HEK293T (cell line): ENCODE measurements at places on chromosomes 6 and 20.

DNA sequence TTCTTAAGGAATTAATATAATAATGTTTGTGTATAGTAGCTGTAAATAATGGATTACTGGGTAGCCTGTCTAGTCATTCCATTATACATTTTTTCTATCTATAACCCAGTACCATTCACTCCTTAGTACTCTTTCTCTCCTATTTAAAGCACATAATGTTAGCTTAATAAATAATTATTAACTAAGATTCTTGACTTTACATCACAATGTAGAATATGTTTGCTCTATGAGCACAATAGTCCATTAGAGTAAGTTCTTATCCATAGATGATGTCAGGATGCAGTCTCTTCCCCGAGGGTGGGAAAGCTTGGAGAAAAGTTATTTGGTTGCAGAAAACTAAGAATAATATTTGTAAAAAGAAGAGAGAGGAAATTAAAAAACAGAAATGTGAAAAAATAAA is 226.4 kb upstream of the EYS start:
- no peak for DNase-seq

- DNase-seq, result no peak
Observed at GRCh38 chr20:17635332-17636244, 46.5 kb downstream of the RRBP1 start.

GRCh38 chr6:157497579-157497978 is 116.6 kb downstream of the ZDHHC14 start:
- no peak for DNase-seq

DNA sequence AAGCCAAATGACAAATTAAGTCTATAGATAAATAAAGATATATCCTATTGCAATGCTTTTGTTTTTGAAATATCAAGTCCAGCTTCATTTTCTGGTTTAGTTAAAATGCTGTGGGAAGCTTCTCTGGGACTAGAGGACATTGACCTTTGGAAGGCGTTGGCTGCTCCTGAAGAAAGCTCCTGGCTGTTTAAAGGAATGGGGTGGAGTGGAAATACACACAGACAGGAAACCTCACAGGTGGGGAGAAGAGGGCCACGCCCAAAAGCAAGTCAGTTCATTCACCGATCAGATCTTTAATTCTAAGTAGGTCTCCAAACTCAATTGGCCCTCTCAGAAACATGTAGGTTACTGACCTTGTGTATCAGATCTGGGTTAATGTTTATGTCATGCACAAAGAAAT is 59.6 kb downstream of the SPTLC3 start:
- no peak for DNase-seq

GRCh38 chr6:3453413-3454272 is 3.2 kb downstream of the SLC22A23 start:
- no peak for DNase-seq

- no peak for DNase-seq
Observed at GRCh38 chr6:44697327-44697726, 309.8 kb downstream of the CDC5L start.

DNA sequence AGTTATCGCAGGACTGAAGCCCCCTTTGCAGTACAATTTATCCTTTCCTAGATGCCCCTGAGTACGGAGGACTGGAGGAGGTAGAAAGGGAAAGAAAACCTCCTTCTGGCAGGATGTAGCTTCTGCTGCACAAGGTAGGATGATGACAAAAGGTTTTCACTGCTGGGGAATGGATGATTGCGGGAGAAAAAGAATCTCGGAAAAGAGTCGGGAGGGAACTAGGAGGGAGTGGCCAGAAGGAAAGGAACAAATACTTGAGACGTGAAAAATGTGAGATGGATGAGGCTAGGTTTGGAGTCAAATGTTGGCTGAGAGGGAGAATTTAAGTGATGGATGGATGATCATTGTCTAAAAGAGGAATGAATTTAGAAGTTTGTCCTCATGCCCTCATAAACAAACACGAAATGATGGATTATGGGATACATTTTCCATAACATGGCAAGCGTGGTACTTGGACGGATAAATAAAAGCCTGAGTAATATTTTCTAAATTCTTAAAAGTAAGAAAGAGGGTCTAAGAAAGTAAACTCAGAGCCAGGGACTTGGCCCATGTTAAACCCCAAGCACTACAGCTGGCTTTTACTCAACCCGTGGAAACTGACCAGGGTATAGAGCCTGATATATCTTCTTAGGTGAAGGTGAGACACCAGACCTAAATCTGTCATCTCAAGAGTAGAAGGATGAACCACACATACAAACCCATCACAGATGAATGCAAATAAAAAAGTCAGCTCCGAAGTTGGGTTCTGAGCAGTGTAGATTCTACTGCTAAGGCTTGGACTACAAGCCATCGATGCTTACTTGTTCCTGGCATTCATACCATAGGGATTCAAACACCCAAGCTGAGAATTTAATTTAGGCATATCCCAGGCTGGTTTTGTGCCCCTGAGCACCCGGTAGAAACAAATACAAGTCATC is 72.4 kb downstream of the HFE start:
- DNase-seq, result peak; percentile 8

GRCh38 chr6:144033816-144034735 is 26.0 kb upstream of the PLAGL1 start:
- no peak for DNase-seq

DNA sequence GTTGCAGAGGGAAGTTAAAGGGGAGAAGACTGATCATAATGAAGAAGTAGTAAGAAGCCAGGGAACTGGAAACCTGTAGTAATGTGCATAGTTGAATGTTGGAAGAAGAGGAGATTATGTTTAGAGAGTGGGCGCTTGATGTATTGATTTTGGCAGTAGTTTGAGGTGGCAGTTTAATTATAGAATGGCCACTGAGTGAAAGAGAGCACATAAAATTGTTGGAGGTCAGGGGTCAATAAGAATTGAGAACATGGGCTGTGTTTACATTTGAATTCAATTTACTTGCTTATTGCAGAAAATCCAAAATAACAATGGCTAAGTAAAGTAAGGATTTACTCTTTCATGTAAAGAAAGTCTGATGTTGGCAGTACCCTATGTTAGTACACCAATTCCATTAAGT is 15.7 kb downstream of the VTA1 start:
- no peak for DNase-seq

DNA sequence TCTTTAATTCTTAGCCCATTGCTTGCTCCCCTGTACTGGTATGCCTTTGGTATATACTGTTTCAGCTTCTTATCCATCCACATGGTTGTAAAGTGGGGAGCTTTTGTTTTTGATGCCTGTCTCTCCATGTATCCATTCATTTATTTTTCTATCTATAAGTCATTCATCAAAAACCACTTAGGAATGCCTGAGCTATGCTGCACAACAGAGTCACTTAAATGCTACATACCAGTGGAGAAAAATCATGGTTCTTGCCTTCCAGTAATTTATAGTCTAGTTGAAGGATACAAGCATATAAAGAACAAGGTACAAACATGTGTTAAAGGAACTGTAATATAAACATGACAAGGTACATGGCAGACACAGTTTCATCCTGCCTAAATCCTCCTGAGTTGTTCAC is 347.3 kb downstream of the NRN1 start:
- DNase-seq, result no peak

- no peak for DNase-seq
Observed at GRCh38 chr6:105967917-105968602, 118.1 kb upstream of the PRDM1 start.

- no peak for DNase-seq
Observed at GRCh38 chr6:105596284-105596755, 193.4 kb upstream of the PREP start.

- no peak for DNase-seq
Observed at GRCh38 chr6:157264701-157265100, 58.6 kb downstream of the TMEM242 start.

GRCh38 chr6:170268216-170269129 is 22.4 kb downstream of the DLL1 start:
- no peak for DNase-seq

DNA sequence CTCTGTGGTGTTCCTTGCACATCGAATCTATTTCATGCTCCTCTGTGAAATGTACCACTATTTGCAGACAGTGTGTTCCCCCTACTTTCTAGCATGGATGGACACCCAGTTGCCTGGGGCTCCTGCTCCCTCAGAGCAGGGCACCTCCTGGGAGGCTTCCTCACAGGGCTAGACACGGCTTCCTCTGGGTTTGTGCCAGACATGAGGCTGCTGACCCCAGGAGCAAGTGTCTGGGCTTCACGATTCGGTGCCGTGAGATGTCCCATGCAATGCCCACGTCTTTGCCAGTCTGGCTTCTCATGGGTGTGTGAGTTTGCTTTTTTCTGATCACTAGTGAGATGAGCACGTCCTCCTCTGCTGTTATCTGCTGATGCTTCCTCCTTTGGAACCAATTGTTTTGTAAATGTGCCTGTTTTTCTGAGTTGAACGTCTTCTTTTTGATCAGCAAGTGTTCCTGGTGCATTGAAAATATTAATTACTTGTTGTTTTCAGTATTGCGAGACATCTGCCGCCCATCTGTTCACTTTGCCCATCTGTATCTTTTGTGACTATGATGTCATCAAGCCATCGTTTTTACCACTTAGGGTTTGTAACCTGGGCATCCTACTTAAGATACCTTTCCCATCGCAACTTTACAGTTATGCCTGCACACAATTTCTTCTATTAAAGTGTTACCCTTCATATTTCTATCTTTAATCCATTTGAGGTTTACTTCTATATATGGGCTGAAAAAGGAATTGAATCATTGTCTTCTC is 92.0 kb downstream of the TTLL2 start:
- no peak for DNase-seq

DNA sequence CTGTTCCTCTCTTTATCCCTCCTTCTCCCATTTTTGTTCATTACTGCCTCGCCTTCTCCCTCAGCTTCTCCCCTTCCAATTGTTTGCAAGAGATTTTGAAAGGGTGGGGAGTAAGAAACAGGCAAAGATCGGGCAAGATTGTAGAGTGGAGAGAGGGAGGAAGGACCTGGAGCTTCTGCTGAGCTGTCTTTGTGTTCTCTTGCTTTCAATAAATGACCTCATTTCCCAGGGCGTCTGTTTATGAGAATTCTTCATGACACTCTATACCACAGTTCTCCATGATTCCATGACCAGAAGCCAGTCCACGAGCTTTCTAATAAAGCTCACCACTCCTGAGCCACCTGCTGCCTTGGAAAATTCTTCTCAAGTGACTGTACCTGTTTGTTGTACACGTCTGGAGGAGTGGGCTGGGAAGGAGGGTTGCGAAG is 50.0 kb upstream of the PLEKHG1 start:
- DNase-seq, result no peak

DNA sequence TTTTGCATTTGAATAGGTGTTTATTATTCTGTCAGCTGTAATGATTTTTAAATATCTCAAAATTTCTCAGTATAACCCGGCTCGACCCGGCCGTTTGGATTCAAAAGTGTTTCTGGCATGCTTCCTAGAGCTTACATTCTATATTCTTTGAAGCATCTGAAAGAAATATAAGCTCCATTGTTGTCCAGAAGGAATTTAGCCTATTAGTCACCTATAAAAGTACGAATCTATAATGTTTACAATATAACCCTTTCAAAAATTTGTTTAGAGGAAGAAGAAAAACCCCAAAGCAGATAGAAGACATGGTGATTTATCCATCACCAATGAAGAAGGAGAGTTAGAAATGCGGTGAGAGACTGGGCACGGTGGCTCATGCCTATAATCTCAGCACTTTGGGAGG is 22.3 kb upstream of the HECA start:
- no peak for DNase-seq

DNA sequence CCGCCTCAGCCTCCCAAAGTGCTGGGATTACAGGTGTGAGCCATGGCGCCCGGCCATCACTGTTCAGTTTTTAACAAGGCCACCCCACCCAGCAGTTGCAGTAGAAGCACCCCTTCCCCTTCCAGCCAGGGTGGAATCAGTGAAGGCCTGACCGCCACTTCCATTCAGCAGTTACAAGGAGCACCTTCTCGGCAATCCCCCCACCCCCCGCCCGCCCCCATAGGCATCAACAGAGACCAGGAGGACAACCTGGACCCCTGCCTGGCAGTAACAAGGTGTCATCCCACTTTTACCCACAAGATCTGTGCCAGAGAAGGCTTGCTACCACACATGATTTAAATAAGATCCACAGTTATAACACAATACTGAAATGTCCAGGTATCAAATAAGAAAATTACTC is 23.1 kb downstream of the NCR2 start:
- DNase-seq, result no peak

- DNase-seq, result no peak
Observed at GRCh38 chr6:40325791-40326190, 261.4 kb downstream of the LRFN2 start.

DNA sequence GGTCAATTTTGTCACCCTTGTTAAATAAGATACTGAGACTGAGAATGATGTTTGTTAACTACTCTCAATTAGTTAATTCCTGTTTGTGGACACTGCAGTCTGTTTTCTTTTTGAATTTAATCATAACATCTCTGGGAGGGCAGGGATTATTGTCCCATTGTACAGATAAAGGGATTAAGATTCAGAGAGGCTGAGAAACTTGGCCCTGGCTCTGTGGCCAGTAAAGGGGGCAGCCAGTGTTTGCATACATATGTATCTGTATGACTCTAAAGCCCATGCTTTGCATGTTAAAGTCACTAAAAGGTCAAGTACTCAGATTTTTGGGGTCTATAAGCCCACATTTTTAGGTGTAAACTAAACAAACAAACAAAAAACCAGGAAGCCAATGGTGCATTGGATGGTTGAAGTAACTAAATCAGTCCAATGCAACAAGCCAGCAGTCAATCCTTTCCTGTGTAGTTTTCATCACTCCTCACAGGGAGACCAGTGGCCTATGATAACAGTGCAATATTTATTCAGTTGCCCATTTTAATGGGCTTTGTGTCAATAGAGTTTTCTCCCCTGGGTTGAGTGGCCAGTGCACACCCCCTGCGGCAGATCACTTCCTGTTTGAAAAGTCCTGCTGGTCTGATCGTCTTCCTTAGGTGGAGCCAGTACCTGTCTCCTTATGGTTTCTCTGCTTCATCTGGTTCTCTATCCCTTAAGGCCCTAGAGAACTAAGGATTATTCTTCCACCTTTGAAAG is 106.7 kb downstream of the SLX4IP start:
- DNase-seq, result no peak

DNA sequence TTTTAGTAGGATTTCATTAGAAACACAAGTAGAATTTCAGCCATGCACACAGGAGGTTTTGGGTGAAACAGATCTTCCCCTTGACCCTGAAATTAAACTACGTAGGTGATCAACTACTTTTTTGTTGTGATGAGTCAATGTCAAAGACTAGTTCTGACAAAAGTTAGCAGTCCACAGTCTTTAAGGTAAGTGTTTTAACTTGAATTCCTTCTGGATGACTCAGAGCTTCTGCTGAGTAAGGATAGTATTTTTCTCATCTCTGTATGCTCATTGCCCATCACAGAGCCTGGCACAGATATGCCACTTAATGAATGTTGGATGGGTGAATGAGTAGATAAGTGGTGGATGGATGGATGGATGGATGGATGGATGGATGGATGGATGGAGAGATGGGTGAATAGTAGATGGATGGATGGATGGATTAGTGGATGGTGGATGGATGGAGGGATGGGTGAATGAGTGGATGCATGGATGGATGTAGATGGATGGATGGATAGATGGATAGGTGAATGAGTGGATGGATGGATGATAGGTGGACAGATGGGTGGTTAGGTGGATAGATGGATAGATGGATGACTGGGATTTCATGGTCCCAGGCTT is 165.3 kb downstream of the ZMYND8 start:
- no peak for DNase-seq
